ENCODE measurements at places on chromosomes 3 and 15.

DNA sequence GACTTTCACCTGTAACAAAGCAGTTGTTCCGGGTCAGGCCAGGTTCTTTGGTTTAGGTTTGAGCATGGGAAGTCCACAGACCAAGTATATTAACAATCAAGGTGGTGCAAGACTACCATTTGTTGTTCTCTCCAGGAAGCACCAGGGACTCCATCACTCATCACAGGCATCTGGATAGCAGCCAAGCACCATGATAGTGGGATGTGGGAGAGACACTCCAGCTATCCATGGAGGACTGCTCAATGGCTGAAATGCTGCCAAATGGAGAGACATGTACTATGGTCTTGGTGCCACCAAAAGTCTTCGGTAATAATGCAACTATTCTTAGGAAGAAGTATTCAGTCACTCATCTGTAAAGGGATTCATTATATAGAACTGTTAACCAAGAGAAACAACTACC, 143.0 kb downstream of the TNIK start:
- no peak for DNase-seq

GRCh38 chr3:148178503-148178902, 519.2 kb upstream of the AGTR1 start:
- DNase-seq, result no peak

GRCh38 chr15:43886558-43886957, 59.8 kb downstream of the WDR76 start:
- DNase-seq, result no peak

GRCh38 chr3:119508172-119508845, 10.0 kb downstream of the TIMMDC1 start:
- no peak for DNase-seq

DNA sequence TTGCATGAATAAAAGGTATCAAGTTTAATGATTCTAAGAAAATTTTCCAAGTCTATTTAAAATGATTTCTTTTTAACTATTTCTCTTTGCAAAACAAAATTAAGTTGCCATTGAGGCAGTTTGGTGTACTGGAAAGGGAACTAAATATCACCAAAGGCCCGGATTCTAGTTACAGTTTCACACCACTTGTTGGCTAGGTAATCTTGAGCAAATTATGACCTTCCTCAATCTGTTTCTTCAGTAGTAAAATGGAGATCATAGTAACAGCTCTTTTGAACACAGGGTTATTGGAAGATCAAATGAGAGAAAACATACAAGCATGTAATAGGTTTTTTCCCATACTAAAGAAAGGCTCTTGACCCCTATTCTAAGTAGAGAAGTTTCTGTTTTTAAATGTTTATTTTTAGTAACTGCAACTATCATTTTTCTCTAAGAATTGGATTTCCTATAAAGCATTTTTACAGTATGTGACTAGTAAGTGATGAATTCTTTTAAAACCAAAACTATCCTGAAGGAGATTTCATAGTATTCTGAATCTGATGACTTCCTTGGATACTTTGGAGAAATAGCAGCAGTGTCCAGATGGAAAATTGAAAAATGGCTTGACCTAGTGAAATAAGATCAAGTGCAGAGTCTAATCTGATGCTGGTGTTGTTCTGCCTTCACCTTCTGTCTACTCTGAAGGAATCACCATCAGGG, 15.7 kb downstream of the SCAANT1 start:
- DNase-seq, result no peak

- no peak for DNase-seq
Observed at GRCh38 chr15:71916834-71917233, 106.5 kb downstream of the NR2E3 start.

DNA sequence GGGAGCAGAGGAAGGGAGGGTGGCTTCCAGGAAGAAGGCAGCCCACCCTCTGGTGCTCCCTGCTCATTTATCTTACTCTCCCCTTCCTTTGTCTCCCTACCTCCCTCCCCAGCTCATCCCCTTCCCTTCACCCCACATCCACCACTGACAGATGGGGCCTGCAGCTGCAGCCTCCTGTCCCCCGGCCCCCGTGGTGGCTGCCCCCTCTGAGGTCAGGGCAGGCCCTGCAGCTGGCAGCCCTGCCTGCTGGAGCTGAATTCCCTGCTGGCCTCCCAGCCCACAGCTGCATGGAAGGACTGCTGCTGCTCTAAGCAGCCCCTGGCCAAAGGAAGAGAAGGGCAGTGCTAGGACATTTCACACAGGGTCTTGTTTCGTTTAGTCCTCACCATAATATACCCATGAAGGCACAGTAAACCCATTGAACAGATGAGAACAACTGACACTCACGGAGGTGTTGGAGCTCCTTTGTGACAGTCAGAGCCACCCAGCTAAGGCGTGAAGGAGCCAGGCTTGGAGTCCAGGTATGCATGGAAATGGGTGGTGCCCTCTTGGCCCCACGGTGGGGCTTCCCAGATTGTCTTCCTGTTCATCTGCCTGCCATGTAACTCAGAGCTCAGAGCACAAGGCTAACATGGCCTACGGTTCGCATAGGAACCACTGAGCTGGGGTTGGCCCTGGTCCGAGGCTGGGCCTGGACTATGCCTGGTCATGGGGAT, 121.7 kb upstream of the PRR20G start:
- DNase-seq, result no peak

DNA sequence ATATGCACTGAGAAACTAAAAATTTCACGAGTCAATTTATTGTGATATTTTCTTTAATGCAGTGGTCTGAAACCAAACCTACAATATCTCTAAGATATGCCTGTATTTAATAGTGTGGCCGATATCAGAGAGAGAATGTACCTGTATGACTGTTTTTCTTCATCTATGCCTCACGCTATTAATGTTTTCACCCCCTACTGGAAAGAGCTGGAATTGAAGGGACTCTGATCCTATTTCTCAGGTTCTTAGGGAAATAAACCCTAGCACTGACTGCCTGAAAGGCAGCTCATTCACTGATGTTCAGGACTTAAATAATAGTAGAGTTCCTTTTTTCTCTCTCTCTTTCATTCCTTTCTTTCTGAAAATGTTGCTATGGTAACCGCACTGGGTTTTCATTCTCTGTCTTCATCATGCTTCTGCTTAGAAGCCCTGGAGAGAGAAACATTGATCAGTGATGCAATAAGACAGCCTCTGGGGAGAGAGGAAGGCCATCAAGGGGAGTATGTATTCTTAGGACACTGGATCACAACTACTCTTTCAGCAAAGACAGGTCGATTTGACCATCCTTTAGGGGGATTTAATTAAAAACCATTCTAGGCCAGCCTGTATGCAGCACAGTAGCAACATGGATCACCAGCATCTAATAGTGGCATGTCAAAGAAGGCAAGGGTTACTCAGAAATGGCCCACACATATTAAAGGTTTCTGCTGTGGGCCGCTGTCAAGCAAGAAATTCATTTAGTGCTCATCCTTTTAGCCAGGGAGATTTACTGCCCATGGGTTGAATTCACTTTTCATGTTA, 1135.7 kb downstream of the IGSF11 start:
- peak; percentile 12 for DNase-seq

GRCh38 chr3:48739955-48740823, 23.2 kb upstream of the IP6K2 start:
- DNase-seq, result peak; percentile 43

GRCh38 chr3:128253150-128253549, 99.9 kb downstream of the EEFSEC start:
- no peak for DNase-seq

DNA sequence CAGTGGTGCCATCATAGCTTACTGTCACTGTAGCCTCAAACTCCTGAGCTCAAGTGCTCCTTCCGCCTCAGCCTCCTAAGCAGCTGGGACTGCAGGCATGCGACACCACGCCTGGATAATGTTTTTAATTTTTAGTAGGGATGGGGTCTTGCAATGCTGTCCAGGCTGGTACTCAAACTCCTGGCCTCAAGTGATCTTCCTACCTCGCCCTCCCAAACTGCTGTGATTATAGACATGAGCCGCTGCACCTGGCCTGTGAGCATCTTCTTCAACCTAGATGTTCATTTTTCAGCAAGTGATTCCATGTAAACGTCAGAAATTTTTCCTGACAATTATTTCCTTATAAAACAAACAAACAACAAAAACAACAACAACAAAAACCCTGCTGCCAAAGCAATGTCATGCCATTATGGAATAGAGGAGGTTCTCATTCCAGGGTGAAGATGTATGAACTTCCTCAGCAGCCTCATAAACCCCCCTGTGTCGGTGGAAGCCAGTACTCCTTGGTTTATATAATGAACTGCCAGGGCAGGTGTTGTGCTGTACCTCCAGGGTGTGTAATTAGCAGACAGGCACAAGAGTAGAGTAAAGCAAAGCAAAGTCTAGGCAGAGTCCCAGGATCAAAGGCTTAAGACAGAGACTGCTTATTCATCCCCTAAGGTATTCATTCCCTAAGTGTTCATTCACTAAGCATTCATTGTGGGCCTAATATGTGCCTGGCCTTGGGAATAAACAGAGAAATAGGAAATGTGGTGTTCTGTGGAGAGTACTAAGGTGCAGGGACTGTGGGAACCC, 44.6 kb downstream of the NR2C2 start:
- DNase-seq, result peak; percentile 51

GRCh38 chr3:113606539-113607218, 74.3 kb downstream of the SIDT1 start:
- DNase-seq, result no peak

GRCh38 chr3:29991198-29991597, 615.2 kb upstream of the TGFBR2 start:
- DNase-seq, result no peak

DNA sequence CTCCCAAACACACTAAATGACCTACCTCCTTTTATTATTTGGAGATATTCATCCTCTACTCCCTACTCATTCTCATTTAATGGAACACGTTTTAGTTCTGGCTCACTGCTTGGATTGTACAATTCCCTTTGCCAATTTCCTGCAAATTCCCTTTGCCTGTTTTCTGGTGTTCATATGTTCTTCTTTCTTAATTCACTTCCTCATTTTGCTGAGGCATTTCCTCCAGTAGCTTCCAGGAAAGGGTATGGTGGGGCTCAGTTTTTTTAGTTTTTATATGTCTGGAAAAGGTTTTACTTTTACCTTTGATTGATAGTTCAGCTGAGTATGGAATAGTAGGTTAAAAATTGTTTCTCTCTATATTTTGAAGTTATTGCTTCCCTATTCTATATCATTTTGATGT, 143.6 kb upstream of the GOLIM4 start:
- DNase-seq, result no peak

DNA sequence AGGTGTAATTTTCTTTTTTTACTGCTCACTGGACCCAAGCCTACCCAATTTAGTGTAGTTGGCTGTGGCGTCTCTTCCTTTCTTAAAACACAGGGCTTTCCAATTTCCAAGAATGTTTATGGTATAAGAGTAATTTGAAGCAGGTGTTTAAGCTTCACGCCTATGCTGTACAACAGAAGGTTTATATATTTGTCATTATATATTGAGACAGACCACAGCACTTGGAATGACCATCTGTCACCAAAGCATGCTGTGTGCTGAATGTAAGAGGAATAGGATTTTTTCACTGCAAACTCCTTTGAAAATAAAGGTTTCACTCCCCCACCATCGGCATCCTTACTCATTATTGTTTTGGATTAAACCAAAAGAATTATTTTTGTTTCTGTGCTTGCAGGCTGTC, 325.7 kb downstream of the OTOL1 start:
- DNase-seq, result no peak

DNA sequence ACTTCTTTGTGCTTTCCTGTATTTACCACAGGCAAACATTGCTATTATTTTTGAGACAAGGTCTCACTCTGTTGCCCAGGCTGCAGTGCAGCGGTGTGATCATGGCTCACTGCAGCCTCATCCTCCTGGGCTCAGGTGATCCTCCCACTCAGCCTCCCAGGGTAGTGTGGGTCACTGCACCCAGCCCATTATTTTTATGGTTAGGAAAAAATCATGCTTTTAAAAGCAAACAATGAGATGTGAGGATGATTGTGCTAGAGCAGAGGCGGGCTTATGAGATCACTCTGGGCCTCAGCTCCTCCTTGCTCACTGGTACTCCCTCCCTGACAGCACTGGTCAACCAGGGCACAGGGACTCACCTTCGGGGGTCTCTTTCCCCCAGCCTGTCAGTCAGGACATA, 2.2 kb downstream of the MAN2C1 start:
- no peak for DNase-seq

DNA sequence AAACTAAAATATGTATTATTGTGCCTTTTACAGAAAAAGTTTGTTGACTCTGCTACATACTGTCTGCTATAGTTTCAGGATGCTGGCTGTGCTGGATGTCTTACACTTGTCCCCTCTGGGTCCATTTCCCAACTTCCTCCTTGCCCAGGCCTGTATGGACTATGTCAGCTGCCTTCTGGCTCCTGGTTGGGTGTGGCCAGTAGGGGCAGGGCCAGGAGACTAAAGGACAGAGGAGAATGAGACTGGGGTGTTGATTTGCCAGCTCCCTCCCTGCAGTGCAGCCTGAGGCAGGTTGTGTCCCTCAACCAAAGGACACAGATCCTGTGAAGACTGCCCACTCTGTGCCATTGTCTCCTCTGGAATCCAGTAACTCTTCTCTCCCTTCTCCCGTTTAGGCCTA, 90.6 kb upstream of the UBE2E2 start:
- DNase-seq, result no peak

GRCh38 chr3:81452418-81452817, 309.0 kb downstream of the GBE1 start:
- no peak for DNase-seq

GRCh38 chr15:69467636-69468035, 15.0 kb downstream of the RPLP1 start:
- no peak for DNase-seq

GRCh38 chr3:170054204-170054603, 16.4 kb downstream of the GPR160 start:
- DNase-seq, result no peak

- DNase-seq, result no peak
Observed at GRCh38 chr3:120245386-120245785, 39.6 kb downstream of the GPR156 start.

DNA sequence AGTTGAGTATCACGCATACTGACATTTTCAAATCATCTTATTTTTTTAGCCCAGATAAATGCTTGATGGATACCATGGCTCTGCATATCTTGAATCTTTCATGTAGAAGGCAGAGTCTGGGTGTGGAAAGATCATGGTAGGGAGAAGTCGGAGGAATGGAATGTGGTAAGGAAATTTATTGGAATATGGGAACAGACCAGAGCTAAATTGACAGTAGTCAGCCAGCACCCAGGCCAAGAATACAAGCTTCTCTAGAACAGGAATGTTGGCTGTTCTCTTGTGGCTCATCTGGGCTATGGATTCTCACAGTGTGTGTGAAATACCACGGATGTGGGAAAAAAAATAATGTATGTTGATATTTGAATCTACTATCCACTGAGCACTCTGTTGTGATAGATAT, 305.7 kb upstream of the COL8A1 start:
- DNase-seq, result no peak

DNA sequence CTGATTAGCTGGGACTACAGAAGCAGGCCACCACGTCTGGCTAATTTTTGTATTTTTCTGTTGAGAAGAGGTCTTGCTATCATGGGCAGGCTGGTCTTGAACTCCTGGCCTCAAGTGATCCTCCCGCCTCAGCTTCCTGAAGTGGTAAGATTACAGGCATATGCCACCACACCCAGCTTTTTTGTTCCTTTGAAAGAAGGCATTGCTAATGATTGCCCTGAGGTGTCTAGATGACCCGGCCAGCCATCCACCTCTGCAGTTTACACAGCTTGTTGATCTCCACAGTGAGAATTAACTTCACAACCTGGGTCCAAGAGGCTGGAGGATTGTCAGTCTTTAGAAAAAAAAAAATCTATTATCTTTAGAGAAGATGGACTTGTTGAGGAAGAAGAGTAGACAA, 58.7 kb downstream of the SMAD3 start:
- no peak for DNase-seq

- no peak for DNase-seq
Observed at GRCh38 chr3:69906351-69906966, 93.1 kb upstream of the SAMMSON start.

GRCh38 chr3:138359148-138359918, 11.0 kb downstream of the MRAS start:
- no peak for DNase-seq

- DNase-seq, result peak; percentile 65
Observed at GRCh38 chr3:33775363-33775762, 23.1 kb upstream of the PDCD6IP start.
